ENCODE measurements at places on chromosomes 4 and X.
A peak's percentile ranks its signal among the peaks of the same experiment; 100 is the strongest.

- no peak for DNase-seq
These were observed 252.0 kb downstream of the FBXW7 start for GRCh38 chr4:152283801-152284470.

DNA sequence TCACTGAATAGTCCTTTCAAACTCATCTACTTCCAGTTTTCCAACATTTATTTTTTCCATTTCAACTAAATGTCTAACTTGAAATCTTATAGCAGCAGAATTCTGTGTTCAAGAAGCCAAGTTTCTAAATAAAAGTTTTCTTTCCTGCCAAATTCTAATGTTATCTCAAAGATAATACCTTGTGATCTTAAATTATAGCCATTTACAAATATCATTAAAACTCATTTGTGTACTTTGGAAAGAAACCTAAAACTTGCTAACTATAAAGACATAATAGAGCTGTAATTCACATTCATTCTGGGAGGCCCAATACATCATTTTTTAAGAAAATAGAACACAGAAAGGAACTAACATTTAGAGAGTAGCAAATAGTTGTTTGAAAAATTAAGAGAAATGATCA, 83.9 kb downstream of the MAD2L1 start:
- no peak for DNase-seq

- DNase-seq = no peak
These were observed 78.0 kb upstream of the STX18 start for GRCh38 chr4:4619821-4620220.

DNA sequence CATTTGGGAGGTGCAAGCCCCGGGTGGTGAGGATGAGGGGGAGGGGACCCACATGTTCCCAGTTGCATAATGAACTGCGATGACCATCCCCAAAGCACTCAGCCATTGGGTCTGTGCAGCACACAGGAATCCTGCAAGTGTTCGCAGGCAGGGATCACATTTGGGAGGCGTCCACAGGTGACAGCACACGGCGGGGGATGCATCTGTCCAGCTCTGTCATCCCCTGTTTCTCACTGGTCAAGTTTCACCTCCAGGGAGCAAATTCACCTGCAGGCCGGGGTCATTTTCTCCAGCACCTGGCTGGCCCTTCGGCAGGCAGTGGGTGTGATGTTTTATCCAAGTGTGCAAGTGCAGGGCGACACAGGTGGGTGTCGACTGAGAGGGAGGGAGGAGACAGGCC, 33.3 kb upstream of the SORCS2 start:
- no peak for DNase-seq

DNA sequence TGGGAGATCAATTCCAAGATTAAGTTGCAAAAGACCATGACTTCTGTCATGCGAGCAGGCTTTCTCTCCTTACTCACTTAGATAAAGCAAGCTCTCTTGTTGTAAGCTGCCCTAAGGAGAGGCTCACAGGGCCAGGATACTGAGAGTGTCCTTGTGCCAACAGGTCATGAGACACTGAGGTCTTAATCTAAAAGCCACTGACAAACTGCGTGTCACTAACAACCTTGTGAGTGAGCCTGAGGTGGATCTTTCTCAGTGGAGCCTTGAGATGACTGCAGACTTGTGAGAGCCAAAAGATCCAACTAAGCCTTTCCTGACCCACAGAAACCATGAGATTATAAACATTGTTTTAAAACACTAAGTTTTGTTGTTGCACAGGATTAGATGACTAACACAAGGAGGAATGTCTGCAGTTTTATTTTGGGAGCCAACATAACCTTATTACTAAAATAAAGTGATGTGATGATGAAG, 170.5 kb downstream of the SLC39A8 start:
- no peak for DNase-seq

DNA sequence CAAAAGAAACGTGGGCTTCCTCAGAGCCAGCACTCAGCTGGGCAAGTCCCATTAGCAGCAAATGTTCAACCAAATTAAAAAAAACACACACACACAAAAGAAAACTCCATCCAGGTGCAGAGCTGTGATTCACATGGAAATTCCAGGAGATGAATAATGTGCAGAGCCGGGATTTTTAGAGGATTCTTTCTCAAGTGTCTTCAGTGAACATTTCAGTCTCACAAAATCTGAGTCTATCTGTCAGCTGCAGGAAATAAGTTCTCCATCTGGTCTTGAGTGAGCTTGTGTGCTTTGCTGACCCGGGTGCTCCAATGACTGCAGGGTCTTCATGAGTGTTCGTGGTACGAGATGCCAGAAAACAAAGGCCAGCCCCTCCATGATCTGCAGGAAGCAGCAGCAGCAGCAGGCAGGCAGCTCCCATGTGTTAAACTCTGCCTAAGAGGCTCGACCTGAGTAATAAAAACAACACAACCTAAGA, 44.3 kb downstream of the RASGEF1B start:
- DNase-seq = no peak

DNA sequence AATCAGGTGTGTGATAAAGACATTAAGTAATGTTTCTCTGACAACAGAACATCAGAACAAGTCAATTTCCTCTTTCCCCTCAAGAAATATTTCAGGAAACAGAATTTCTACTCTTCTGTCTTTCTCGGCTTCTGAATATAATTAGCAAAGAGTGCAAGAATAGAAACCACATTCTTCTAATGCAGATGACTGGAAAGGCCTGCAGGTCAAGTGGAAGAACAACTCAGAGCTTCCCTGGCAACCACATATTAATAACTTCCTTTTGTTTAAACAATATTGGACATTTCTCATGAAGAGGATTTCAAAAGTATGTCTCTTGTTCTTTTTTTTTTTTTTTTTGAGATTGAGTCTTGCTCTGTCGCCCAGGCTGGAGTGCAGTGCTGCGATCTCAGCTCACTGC, 225.5 kb downstream of the PARM1 start:
- DNase-seq = no peak

DNA sequence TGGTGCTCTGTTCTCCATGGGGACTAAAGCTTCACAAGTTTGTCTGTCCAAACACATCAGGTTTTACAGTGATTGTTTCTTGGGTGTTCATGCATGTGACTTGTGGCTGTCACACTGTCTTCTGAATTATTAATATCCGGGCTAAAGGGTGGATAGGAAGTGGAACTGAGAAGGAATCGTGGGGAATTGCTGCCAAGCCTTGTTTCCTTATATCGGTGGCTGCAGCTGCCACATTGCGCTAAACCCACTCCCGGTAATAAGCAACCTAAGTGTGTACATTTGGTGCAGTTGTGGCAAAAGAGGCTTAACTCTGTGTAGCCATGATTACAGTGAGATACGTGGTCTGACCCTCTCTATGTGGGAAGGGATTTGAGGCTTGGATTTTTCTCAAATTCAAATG, 30.7 kb downstream of the SEPTIN11 start:
- DNase-seq = no peak

DNA sequence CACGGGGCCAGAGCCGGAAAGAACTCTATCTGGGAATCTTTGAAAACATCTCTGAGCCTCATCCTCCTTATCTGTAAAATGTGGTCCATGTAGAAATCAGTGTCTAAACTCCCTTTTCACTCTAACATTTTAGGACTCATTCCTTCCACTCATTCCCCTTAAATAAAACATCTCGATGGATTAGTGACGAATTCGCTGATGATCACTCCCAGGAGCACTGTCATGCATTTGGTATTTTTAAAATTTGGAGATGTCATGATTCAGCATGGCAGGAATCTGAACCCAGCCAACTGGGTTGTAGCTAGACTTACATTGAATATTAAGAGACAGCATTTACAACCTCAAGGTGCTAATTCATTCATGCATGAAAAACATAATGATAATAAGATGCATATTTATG, 88.1 kb downstream of the SPANXN3 start:
- no peak for DNase-seq

GRCh38 chr4:121034017-121034416, 38.3 kb downstream of the NDNF start:
- no peak for DNase-seq

GRCh38 chr4:88843067-88843685, 145.5 kb upstream of the NAP1L5 start:
- DNase-seq = no peak

GRCh38 chr4:57243076-57243475, 132.9 kb upstream of the IGFBP7 start:
- DNase-seq = no peak

DNA sequence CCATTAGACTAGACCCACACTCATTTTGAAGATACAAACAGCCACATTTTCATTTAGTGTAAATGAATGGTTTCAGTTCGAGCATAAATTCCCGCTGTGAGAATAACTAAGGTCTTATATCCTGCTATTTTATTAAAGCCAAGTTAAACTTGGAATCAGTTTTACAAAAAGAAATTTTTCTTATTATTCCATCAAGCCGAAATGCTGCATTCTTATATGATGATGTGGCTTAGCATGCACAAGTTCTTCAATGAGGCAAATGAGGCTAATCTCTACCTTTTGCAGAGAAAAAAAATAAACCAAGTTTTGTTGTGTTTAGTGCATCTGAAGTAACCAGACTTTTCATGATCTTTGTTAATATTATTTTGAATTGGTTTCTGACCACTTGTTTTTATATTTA, 953.9 kb upstream of the PCDH10 start:
- no peak for DNase-seq

DNA sequence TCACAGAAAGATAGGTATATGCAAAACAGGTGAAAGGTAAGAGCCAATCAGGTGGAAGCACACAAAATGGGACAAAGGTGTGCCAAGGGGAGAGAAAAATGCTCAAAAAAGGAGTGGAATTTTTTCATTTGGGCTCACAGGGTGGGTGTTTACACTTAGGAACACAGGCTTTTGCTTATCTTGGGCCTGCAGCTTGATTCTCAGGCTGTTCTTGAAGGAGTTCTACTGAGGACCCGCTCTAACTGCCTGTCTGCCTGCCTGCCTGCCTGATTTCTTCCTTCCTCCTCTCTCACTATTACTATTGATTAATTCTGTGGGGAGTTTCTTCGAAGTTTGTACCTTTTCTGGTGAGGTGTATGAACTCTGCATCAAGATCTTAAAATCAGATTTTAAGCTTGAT, 120.3 kb upstream of the CTSO start:
- DNase-seq = no peak

GRCh38 chr4:29540439-29541102, 1179.6 kb upstream of the PCDH7 start:
- no peak for DNase-seq

GRCh38 chrX:29422034-29422433, 793.3 kb upstream of the MAGEB2 start:
- no peak for DNase-seq

GRCh38 chr4:89248879-89249281, 58.7 kb downstream of the GPRIN3 start:
- DNase-seq = no peak

GRCh38 chrX:155048977-155049619, 21.8 kb downstream of the CMC4 start:
- peak; percentile 9 for DNase-seq

GRCh38 chr4:107823870-107824349, 822 bp upstream of the SGMS2 start:
- DNase-seq = no peak

- no peak for DNase-seq
These were observed 261.1 kb upstream of the PLCXD1 start for GRCh38 chrX:19912-20571.

GRCh38 chr4:36332782-36333131, 51.3 kb downstream of the DTHD1 start:
- no peak for DNase-seq

- no peak for DNase-seq
These were observed 10.8 kb upstream of the GUCY1B1 start for GRCh38 chr4:155748039-155748438.

DNA sequence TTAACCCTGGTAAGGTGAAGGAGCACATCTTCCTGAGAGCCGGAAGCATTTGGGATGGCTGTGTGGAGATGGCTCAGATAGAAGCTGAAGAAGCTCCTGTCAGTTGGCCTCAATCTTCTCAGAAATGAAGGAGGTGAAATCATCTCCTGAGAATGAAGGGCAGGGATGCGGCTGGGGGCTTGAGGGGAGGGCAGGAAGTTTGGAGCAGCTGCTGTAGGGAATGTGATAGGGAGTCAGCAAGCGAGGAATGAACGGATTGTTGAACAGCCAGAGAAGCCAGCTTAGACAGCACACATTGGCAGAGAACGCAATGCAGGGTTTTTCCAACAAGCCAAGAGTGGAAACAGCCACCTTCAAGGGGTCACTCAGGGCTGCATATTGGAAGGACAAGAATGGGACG, 10.0 kb downstream of the KCNE5 start:
- no peak for DNase-seq

- DNase-seq = no peak
These were observed 31.9 kb downstream of the MAGED4 start for GRCh38 chrX:52216541-52216940.

DNA sequence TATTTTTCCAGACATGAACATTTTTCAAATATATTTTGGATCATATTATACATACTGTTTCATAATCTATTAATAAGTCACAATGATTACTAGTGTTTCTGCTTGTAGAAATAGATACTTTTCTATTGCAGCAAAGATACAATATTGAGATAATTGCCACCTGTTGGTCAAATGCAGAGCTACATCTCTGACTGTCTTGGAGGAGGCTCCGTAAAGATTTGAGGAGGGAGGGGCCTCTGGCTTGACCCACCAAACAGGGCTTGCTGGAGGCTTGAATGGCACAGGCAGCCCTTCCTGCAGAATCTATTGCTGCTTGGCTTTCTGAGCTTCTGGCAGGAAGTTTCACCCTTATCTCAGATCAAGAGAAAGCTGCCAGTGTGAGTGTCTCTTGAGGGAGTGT, 99.3 kb upstream of the ARMCX2 start:
- peak; percentile 2 for DNase-seq

- DNase-seq = no peak
These were observed 324.1 kb upstream of the PPARGC1A start for GRCh38 chr4:24213961-24214360.

DNA sequence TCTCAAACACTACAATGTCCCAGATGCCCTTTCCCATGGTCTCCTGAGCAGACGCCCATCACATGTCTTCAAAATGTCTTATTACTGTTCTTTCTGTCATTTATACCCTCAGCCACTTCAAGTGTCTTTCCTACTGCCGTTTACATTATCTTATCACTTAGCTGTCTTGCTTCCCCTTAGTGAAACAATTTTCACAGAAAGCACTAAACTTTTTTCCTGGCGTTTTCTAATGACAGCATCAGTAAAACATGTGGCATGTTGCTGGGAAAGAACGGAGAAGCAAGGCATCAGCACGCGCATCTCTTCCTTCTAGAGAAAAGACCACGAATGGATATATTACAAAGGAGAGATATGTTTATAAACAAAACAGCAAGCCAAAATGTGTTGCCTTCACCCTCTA, 189.7 kb upstream of the SLIT2 start:
- no peak for DNase-seq

DNA sequence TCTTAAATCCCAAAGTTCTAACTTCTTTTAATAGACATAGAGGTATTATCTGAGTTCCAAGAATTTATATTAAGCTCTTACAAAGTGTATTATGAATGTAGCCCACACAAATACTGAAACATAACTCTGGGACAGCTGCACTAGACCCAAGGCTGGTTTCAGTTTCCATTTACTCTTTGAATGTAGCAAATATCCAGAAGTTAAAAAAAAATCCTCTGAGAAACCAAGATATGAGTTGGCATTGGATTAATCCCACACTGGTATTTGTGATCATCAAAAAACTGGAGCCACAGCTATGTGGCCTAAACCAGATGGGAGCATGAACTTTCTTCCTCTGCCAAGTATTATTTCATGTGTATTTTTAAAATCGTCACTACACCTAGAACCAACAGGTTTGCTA, 23.6 kb upstream of the SMPX start:
- DNase-seq = no peak
